ENCODE measurements at places on chromosomes 12 and 14. TPM values are rescaled to one million over a fixed set of nuclear protein-coding genes. Genes with fewer than 3 reads are reported as not detected.

DNA sequence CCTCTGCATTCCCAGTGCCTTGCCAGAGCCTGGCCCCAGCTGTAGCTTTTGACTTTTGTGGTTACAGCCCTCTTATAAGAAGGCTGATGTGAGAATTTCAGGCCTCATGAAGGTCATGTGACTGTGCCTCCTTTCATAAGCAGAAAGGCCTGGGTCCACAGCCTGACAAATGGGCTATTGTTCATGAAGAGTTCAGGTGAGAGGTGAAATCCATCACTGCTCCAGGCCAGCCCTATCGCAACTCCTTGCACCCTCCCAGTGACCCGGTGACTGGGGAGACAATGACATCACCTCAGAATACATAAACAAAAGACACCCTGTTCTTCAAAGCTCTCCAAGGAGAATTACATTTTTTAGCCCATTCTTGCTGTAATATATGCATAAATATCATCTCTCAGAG lies 321.5 kb downstream of the PCNX1 start:
- DNase-seq: no peak

GRCh38 chr12:91529829-91530228 lies 347.2 kb upstream of the DCN start:
- DNase-seq: no peak

- no peak for DNase-seq
Measured at GRCh38 chr14:52352061-52352491, 38.0 kb downstream of the PTGER2 start.

DNA sequence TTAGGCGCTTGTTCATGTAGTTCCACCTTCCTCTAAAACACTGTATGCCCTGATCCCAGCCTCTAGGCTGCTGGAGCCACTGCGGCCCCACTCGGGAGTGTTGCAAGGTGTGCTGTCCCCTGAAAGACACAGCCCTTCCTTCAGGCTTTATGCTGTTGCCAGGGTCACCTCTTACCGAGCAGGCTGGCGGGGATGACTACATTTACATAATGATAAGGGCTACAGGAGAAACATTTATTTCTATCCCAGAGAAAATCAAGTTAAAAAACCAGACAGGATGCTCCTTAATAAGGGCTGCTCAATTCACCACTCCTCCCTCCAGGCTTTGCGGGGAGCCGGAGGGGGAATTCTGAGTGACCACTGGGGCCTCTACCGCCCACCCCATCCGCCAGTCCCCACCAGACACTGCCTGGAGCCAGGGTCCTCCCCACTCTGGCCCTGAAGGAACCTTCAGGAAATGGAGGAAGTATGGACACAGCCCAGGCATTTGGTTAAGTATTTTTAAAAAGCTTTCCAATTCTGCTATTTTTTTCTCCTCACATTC lies 200.6 kb downstream of the TTC7B start:
- no peak for DNase-seq

DNA sequence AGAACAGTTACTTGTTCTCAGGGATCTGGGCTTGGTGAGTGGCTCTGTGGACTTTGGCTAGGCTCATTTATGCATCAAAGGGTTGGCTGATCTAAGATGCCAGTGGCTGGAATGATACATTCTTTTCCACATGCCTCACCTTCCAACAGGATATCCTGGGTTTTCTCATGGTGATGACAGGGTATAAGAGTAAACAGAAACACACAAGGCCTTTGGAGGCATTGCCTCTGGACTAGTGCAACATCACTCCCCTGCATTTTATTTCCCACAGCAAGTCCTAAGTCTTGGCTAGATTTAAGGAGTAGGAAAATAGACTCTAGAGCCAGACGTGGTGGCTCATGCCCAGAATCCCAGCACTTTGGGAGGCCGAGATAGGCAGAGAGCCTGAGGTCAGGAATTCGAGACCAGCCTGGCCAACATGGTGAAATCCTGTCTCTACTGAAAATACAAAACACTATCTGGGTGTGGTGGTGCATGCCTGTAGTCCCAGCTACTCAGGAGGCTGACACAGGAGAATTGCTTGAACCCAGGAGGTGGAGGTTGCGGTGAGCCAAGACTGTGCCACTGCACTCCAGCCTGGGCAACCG lies 47.9 kb downstream of the RPH3A start:
- DNase-seq: no peak

GRCh38 chr14:51087031-51087441 lies 7.9 kb downstream of the TRIM9 start:
- peak; percentile 63 for DNase-seq

GRCh38 chr12:65682112-65682511 lies 142.2 kb upstream of the HMGA2 start:
- DNase-seq: no peak

Gene C14orf119
- total RNA-seq: 47.6 TPM

Gene MYBPC1
- total RNA-seq: not detected

Gene PLBD1
- total RNA-seq: 16.4 TPM

Gene SNW1
- total RNA-seq: 81.3 TPM

Gene HOXC11
- not detected for total RNA-seq

Gene FKBP11
- 6.8 TPM for total RNA-seq

Gene CELA1
- not detected for total RNA-seq

Measured in K562 (cell line).